Tibial nerve (tissue), 4 donors: ENCODE measurements at places on chromosomes 6 and 20.

- DNase-seq = no peak
These were observed 162.0 kb upstream of the DTNBP1 start for GRCh38 chr6:15824811-15825210.

DNA sequence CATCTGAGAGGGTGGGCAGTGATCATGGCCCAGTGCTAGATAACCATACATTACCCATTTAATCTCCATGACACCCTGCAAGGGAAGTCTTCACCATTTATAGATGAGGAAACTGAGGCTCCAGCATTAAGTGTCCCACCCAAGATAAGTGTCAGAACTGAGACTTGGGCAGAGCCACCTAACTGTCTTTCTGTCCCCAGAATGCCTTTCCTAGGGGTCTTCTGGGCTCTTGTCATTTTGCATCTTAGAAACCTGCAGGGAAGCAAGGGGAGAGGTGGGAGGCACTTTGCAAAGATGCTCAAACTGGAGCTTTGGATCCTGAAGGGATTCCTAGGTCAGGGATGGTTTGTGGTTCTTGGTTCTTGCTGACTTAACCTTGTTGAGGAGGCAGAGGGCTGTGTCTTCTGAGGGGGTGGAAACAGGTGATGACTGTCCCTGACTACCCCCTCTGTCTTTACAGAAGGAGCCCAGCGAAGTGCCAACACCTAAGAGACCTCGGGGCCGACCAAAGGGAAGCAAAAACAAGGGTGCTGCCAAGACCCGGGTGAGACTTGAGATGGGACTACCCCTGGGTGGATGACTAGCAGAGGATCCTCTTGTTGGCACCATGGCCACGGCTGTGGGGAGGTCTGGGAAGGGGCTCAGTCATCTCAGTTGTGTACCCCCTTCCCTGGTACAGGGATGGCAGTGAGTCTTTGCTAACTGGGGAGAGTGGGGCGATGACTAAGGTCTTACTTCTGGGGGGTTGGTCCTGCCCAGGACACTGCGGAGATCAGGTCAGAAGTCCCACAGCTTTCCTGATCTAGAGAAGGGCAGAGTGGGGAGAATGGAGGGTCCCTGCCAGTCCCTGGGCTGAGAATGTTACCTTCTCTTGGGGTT lies 5.8 kb downstream of the HMGA1 start:
- no peak for DNase-seq

GRCh38 chr6:25472306-25472705 lies 179.7 kb upstream of the SCGN start:
- no peak for DNase-seq

GRCh38 chr20:19074356-19074755 lies 138.1 kb upstream of the SLC24A3 start:
- DNase-seq = no peak

DNA sequence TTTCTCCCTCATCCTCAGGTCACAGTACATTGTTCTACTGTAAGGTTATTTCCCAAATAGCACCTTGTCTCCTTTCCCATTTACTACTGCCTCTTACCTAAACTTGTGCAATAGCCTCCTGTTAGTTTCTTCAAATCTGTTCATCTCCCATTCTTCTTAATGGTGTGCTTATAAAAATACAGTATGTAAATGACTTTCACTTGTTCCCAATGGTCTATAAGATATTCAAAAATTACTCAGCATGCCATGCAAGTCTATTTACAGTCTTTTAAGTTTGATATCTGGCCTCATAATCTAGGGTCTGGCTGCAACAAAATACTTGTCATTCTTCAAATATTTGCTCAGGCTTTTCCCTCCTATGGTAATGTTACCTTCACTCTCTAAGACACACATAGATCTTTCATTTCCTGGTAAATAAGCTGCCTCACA lies 31.5 kb upstream of the RHAG start:
- no peak for DNase-seq

DNA sequence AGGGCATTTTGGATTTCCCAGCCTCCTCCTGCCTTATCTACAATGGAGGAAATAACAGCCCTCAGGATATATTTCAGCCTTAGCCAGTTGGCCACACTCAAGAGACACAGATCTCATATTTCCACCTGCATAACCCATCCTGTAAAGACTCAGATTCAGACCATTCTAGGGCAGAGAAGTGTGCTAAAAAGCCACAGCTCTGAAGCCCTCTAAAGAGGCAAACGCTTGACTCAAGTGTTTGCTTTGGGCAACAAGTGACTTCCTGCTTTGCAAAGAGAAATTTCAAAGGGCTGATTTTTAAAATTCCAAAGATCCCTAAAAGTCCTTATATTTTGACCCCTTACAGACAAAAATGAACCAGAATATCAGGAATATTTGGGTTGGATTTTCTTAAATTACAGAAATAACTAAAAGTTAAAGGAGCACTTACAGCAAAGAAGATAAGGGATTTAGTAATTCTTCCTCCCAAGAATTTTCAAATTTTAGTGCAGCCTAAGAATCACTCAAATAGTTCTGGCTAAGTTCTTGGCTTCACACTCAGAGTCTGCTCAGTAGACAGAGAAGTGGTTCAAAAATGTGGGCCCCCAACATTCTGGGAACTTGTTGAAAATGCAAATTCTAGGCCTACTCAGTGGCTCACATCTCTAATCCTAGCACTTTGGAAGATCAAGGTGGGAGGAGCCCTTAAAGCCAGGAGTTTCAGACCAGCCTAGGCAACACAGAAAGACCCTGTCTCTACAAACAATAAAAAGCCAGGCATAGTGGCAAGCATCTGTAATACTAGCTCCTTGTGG lies 18.9 kb upstream of the ADGRF5 start:
- no peak for DNase-seq
